Activated CD4-positive, alpha-beta T cell treated with anti-CD3 and anti-CD28 coated beads, Interleukin-10, Interleukin-2, amounts not matched to agents 100 ng/mL and 50 ng/mL, durations not matched to agents 16 hours and 8 hours (primary cell): ENCODE measurements at places on chromosomes 1 and 21.
A peak's percentile ranks its signal among the peaks of the same experiment; 100 is the strongest.

DNA sequence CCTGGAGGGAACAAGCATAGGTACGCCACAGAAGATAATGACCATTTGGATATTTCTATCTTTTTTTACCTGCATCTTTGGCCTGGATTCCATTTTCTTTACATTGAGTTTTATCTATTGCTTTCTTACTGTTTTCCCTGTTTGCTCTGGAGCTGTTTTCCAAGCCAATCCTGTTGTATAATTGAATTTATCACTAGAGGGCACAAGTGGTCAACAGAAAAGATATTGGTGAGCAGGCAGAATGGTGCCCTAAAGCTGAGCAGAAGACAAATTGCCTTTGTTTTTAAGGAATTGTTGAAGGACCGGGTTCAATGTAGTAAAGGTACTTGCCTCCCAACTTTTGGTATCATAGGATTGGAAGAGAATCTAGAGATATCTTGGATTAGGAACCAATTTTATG, 152.8 kb downstream of the PPP1R12B start:
- DNase-seq = peak; percentile 13

- no peak for DNase-seq
These were observed 697 bp downstream of the AGO3 start for GRCh38 chr1:35931446-35932157.

- DNase-seq = no peak
These were observed 122.5 kb upstream of the NCAM2 start for GRCh38 chr21:20875742-20876141.

GRCh38 chr21:33897098-33897497, 18.5 kb downstream of the ATP5PO start:
- DNase-seq = no peak

DNA sequence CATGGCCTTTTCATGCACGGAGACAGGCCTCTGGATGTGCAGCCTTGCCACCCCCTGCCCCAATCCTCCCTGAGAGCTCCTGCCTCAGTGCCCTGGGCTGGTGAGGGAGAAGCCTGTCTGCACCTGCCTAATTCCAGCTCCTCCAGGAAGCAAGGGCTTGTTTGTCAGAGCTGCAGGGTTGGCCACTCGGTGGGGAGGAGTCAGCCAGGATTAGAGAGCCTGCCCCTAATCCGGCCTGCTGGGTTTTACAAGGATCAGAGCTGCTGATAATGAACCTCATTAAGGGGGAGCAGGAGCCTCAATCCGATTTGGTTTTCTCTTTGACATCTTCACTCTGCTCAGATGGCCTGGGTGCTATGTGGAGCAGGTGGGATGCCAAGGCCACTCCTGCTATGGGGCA, 31.9 kb upstream of the LHX4 start:
- no peak for DNase-seq

DNA sequence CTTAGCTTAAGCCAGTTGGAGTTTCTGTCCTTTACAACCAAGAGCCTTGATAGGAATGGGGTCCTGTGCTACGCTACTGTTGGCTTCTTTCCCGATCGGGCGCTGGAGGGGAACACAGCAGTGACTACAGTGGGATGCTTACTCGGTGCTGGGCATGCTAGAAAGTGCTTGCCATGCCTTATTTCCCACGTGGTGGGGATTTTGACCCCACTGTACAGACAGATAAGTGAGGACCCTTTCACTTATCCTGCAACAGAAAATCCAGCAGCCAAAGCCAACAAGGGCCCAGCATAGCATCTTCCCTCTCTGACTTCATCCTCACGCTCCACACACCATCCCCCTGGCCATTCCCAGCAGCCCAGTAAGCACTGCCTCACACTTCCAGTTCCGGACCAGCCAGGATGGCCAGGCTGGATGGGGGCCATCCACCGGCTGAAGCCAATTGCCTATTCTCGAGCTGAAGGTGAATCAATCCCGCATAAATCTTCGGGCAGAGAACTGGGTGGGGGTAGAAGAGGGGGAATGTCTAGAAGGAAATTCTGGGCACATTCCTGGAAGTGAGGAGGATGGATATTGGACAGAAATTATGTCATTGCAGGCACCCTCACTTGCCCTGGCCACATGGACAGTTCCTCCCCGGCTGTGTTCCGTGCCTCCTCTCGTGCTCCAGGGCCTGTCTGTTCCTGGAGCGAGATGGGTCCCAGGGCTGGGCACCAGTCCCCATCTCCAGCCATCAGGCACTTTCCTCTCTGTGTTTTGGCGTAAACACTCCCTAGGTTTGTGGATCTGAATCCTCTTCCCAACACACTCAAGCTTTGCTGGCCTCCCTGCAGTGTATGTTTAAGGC, 2.0 kb upstream of the ABCG1 start:
- DNase-seq = no peak

DNA sequence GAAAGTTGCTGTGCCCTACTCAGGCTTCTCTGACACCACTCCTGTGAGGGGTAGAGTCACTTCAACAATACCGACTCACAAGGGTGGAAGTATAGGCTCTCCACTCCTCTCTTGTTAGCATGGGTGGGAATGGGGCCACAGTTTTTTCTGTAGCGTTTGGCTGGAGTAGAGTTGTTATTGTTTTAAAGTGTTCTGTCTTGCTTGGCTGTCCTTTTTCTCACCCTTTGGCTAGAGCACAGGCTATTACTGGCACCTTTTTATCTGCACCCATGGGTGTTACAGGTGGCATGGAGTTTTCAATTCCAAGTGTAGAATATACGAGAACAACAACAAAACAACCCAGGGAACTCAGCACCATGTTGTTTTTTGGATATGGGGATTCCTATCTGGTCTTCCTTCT, 74.3 kb upstream of the CD5L start:
- no peak for DNase-seq

- DNase-seq = peak; percentile 42
These were observed at the start of gene SLC6A17 for GRCh38 chr1:110150330-110151174. Gene SLC6A17, plus strand, starts transcription at chr1:110150494. Its CDS starts 16,436 bp downstream, at chr1:110166930.

DNA sequence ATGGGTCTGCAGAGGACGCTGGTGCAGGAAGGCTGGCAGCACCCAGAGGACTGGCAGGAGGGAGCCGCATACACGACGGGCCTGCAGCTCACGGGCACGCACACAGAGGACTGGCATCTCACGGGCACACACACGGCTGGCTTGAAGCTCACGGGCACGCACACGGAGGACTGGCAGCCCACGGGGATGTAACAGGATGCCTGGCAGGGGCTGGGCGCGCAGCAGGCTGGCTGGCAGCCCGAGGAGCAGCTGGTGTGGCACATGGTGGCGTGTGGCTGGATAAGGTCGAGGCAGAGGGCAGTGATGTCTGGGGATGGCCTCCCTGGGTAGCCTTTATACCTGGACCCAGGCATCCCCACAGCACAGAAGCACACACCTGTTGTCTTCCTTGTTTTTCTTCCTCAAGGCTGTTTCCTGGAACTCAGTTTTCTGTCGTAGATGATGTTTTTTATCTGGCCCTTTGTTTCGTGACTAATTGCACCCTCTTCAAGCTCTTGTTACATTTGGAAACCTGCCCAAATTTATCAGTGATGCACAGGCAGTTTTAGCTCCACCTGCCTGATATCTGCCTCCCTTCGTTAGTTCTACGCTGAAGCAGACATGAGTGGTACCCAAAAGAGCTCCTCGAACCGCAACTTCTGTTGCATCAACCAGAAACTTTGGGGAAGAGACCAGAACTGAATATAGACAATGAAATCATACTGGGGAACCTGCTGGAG, at the start of gene KRTAP12-1:
TSS of gene KRTAP12-1 (minus strand) at position 303 of the 719 bp plus-strand sequence. CDS start at position 263, 40 bp downstream.
- DNase-seq = no peak
